Common myeloid progenitor, CD34-positive (primary cell): ENCODE measurements at places on chromosomes 4 and X.

- no peak for DNase-seq
These were observed 122.0 kb downstream of the CT47B1 start for GRCh38 chrX:120753413-120754251.

- DNase-seq = no peak
These were observed 2184.4 kb upstream of the AGA start for GRCh38 chr4:179626687-179627086.

- no peak for DNase-seq
These were observed 188.4 kb upstream of the MAOA start for GRCh38 chrX:43467608-43468234.

DNA sequence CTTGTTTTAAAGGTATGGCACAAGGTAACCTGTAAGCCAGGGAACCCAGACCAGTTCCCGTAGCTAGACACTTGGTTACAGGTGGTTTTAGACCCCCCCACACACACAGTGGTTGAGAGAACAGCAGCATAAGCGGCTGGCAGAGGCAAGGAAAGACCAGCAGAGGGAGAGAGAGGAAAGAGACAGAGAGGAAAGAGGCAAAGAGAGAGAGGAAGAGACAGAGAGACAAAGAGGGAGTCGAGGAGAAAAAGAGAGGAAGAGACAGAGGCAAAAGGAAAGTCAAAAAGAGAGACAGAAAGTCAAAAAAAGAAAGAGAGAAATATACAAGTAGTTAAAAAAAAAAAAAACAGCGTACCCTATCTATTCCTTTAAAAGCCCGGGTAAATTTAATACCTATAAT, 19.5 kb upstream of the PCSK1N start:
- DNase-seq = no peak

GRCh38 chrX:22325096-22325495, 52.4 kb downstream of the CBLL2 start:
- DNase-seq = peak; percentile 22

GRCh38 chr4:2794486-2795299, 1.8 kb downstream of the SH3BP2 start:
- peak; percentile 78 for DNase-seq

DNA sequence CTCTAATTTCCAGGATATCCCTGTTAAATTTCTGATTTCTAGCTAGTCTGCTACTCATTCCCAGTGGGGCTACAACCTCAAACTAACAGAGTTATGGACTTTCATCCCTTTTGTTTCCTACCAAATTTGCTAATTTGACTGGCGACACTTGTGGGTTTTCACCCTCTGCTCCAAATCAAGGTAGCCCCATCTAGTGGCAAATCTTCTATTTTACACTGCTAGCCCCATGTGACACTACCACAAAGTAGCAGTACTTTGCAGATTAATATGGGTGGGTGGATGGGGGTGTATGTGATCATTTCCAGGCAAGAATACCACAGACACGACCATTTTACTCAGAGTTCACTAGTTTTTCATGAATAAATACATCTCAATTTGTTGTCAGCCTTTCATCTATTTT, 150.3 kb downstream of the MSL3 start:
- DNase-seq = peak; percentile 39

- peak; percentile 50 for DNase-seq
These were observed 68.6 kb downstream of the CHST7 start for GRCh38 chrX:46642145-46642544.

DNA sequence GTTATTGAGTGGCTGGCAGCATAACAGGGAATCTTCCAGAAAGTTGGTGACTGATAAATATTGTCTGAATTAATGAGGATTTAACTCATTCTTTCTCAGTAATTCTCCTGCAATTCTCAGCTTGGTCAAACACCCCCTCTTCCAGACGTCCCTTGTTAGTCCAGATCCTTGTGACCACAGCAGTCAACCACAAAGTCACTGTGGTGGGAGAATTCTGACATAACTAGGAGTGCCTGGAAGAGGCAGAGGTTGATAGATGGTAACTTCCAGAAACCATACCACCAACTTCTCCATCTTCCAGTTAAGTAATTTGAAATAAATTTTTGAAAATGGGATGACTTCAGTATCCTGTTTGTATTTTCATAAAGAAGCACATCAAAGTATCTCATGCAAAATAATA, 90.1 kb downstream of the CEP44 start:
- no peak for DNase-seq

DNA sequence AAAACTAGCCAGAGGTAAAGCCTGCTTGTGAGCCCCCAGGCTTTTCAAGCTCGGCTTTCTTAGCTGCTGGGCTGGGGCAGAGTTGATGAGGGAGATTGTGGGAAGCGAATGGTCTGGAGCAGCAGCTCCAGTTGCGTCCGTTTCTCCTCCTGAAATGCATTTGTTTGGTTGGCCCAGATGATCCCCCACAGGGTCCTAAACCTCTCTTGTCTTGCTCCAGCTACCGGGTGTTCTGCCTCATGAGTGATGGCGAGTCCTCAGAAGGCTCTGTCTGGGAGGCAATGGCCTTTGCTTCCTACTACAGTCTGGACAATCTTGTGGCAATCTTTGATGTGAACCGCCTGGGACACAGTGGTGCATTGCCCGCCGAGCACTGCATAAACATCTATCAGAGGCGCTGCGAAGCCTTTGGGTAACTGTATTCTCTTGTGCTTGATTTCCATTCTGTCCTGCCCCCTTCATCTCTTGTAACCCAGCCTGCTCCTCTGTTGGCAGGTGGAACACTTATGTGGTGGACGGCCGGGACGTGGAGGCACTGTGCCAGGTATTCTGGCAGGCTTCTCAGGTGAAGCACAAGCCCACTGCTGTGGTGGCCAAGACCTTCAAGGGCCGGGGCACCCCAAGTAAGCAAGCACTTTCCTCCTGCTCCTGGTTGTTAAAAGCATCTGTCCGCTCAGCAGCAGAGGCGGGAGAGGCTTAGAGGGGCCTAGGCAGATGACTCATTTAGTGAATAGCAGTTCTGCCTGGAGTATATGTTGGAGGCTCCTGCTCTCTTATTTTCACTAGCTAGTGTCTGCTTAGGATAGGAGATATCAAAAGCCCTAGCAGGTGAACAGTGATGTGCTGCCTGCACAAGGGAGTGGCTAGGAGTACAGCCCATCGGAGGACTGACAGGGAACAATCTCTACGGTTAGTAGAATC, 15.3 kb downstream of the TKTL1 start:
- no peak for DNase-seq

DNA sequence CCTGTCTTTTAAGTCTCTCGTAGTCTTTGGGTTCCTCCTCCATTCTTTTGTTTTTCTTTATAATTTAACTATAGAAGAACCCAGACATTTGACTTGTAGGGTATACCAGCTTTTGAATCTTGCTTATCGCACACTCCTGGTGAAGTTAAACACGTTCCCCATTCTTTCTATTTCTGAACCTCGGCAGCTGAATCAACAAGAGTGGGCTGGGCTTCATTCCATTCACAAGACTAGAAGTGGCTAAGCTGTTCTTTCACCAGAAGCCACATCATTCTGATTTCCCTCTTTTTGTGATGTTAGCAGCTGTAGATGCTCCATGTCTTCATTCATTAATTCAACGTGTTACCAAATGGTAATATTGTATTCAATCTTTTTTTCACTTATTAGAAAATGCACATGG, 167.9 kb downstream of the CORIN start:
- no peak for DNase-seq

DNA sequence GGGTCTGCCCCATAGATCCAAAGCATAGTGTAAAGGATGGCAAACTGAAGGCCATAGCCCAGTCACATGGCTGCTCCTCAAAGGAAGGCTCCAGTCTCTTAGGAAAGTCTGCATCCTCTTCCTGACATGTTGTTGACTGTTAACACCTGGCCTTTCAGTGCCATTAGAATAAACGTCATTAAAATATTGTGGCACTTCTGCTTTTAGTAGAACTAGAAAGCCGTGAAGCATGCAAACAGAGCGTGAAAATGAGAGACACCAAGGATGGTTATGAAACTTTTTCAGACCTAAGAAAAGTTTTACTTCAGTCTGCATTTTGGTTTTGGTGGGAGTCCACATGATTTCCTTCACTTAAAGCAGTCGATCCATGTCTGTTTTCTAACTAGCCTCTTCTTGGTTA, 41.1 kb upstream of the AFF2 start:
- DNase-seq = peak; percentile 20

DNA sequence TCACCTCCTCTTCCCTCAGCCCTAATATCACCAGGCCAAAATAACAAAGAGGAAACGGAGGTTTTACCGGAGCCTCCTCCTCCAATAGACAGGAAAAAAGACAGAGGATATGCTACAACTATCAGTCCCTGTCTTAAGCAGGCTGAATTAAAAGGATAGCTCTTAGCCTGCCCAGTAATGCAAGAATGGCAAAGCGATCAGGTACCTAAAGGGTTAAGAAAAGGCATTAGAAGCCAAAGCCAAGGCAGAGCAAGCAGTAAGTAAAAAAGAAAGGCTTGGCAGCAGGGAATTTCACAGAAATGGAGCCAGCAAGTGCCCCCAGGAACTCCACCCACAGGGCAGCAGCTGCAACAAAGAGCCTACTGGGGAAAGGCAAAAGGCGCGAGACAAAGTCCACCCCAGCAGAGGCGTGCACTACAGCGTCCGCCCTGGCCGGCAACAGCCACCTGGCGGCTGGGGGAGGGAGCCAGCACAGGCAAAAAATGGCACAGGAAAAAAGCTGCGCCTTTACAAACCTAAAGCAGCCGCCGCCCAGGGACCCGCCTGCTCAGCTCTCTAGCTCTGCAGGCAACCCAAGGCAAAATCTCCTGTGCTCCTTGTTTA, 220.6 kb upstream of the ZC4H2 start:
- peak; percentile 50 for DNase-seq

DNA sequence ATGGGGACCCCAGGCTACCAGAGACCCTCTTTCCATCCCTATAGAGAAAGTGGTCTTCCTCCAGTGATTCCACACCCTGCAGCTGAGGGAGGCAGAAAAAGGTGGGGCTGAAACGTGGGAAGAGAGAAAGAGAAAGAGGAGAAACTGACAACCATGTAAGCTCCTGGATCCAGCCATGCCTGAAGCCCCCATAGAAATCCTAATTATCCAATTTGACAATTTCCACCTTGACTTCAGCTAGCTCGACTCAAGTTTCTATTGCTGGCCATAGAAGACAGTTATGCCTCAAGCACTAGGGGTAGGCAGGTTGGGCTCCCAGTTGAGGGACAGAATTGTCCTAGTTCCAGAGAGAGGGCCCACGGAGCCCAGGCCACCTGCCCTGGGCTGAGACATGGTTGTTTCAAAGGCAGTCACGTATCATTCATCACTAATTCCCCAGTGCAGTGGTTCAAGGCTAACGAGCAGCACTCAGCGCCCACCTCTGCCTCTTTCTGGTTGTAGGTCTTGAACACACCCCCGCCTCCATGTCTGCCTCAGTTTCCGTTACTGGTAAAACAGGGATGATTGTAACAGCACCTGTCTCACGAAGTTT, 39.8 kb upstream of the ASMTL start:
- DNase-seq = no peak

- peak; percentile 24 for DNase-seq
These were observed 2547.7 kb downstream of the ARAP2 start for GRCh38 chr4:33696586-33696985.

DNA sequence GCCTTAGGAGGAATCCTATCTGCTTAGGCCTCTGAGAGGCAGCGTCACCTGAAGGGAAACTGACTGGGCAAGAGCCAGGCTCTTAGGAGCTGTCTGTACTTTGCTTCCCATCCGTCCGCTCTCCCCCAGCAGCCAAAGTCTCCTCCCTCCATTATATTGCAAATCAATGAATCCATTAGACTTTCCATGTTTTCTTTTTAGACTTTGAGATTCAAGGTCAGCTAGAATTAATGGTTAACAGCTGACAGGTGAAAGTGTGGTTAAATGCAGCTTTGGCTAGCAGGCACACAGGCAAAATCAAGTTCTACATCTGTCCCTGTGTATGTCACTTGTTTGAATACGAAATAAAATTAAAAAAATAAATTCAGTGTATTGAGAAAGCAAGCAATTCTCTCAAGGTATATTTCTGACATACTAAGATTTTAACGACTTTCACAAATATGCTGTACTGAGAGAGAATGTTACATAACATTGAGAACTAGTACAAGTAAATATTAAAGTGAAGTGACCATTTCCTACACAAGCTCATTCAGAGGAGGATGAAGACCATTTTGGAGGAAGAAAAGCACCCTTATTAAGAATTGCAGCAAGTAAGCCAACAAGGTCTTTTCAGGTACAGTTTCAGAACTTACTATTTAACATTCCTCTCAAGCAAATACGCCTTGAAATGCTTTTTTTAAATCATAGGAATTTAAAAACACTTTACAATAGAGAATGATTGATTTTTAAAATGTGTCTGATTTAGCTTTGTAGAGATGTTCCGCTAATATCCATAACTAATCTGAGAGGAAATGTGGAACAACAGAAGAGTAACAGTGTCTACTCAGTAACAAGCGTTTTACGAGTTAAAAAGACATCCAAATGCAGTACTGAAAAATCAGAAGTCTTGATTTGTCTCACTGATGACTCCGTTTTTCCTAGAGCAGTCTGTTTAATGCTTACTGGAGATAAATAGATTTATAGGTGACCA, at the start of gene F11:
Gene F11, plus strand, starts transcription at position 507 of the 970 bp plus-strand sequence. CDS start 948 bp downstream, outside the sequence.
- DNase-seq = no peak

DNA sequence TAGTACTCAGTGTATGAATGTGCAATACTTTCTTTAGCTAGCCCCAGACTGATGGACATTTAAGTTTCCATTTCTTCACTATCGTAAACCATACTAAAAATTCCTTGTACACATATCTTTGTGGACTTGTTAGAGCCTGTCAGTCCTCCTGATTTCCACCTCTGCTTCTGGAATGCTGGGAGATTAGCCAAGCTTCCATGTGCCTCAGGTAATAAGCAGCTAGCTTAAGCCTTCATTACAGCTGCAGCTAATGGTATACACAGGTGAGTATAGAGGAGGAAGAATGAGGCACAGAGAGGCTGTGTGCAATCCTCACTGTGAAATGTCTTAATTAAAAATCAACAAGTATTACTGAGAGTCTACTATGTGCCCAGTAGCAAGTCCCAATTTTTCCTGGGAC, 9.8 kb downstream of the SMIM9 start:
- DNase-seq = no peak
